Activated T-cell treated with anti-CD3 and anti-CD28 coated beads, Interleukin-2, amount 50 U/mL, for 72 hours (primary cell): ENCODE measurements at places on chromosomes 12 and 14.
A peak's percentile ranks its signal among the peaks of the same experiment; 100 is the strongest.

GRCh38 chr12:105279460-105280056 lies 43.6 kb upstream of the APPL2 start:
- H3K27ac ChIP-seq: no peak overlapping the region
- DNase-seq: peak; percentile 50
- H3K4me1 ChIP-seq: no peaks in the 10 kb centered on the region
- no peaks in the 10 kb centered on the region for H3K36me3 ChIP-seq

DNA sequence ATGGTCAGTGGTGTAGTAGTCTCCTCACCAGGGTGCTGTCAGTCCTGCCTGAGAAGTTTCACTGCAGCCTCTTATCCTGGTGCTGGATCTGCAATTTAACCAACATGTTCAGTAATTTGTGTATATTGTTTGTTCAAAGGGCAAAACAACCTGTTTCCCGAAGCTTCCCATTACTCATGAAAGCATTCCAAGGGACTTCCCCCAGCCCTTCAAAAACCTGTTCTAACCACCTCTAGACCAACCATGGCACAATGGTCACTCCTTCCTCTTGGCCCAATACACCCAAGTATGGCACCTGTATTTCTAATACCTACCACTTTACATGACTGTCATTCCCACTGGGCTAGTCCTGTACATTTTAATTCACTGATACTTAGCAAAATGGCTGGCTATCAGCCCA lies 12.1 kb downstream of the CKAP4 start:
- no peak overlapping the region for H3K4me3 ChIP-seq
- no peak overlapping the region for H3K27ac ChIP-seq
- no peaks in the 10 kb centered on the region for H3K4me1 ChIP-seq
- no peak for DNase-seq
- peaks cover 3% of the 10 kb centered on the region for H3K36me3 ChIP-seq
- H3K27me3 ChIP-seq: no peaks in the 10 kb centered on the region

GRCh38 chr12:93829016-93829415 lies 151.8 kb downstream of the CRADD start:
- H3K36me3 ChIP-seq: no peaks in the 10 kb centered on the region
- H3K27ac ChIP-seq: no peak overlapping the region
- H3K4me3 ChIP-seq: no peak overlapping the region
- no peaks in the 10 kb centered on the region for H3K27me3 ChIP-seq

DNA sequence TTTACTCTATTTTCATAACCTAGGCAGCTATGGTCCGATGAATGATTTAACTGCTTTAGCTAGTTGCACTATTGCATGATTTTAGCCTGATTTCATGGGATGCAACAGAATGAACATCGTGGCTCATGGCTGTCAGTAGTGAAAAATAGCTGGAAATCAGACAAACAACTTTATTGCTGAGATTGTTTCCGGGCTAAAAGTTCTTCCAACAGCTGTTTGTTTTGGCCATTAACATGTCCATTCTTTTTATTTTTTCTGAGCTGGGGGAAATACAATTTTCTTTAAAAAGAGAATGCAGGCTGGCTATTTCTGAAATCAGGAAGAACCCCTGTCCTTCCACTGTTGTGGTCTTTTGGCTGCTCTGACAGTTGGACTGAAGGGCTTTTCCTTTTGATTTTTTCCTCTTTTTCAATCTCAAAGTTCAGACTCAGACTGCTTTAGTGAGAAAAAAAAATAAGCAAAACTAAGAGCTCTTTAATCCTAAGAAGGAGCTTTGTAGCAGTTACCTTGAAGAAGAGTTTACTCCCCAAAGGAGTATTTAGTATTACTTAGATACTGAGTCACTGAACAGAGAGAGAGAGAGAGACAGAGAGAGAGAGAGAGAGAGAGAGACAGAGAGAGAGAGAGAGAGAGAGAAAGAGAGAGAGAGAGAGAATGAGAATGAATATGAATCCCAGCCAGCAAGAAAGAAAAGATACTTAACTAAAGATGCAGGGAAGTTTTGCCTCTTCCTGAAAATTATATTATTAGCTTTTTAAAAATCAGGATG lies at the start of gene NAV3:
TSS of gene NAV3 (plus strand) at position 312 of the 769 bp plus-strand sequence. CDS start 568 bp downstream, outside the sequence.
- DNase-seq: no peak
- H3K27ac ChIP-seq: no peak within 1 kb of the TSS
- H3K4me3 ChIP-seq: no peak within 1 kb of the TSS
- H3K36me3 ChIP-seq: no peaks in the 10 kb centered on the region

- H3K27ac ChIP-seq: no peak overlapping the region
- H3K27me3 ChIP-seq: no peaks in the 10 kb centered on the region
- H3K4me1 ChIP-seq: peaks cover 9% of the 10 kb centered on the region
- no peak overlapping the region for H3K4me3 ChIP-seq
- peaks cover 2% of the 10 kb centered on the region for H3K36me3 ChIP-seq
- DNase-seq: no peak
These were observed 123.9 kb downstream of the GPR65 start for GRCh38 chr14:88128816-88129215.

DNA sequence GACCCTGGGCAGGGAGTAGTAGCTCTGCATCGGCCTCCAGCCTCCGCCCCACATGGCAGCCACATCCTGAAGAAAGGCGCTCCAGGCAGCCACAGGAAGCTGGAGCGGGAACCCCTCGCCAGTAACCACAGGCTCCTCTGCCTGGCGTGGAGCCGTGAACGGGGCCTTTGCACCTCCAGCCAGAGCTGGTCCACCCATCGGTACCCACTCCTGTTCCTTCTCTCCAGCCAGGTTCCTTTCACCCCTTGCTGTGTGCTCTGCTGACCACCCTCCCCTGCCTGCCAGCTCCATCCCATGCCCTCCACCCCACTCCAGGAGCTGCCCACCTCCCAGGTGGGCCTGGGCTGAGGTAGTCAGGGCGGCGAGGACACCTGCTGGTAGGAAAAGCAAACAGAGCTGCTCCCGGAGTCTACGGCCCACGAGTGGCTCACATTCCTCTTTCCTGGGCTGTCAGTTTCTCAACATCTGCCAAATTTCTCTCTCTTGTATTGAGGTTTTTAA lies 2.7 kb downstream of the TGFB3 start:
- H3K4me3 ChIP-seq: no peak overlapping the region
- no peaks in the 10 kb centered on the region for H3K36me3 ChIP-seq
- peaks cover 45% of the 10 kb centered on the region for H3K4me1 ChIP-seq
- H3K27me3 ChIP-seq: no peaks in the 10 kb centered on the region

- DNase-seq: no peak
- H3K27me3 ChIP-seq: no peaks in the 10 kb centered on the region
- no peaks in the 10 kb centered on the region for H3K4me1 ChIP-seq
- no peaks in the 10 kb centered on the region for H3K36me3 ChIP-seq
- H3K27ac ChIP-seq: peak overlapping the region; percentile 24
These were observed 980.6 kb downstream of the SLC6A15 start for GRCh38 chr12:83932011-83932410.

- no peaks in the 10 kb centered on the region for H3K36me3 ChIP-seq
- H3K4me3 ChIP-seq: no peak overlapping the region
- no peaks in the 10 kb centered on the region for H3K4me1 ChIP-seq
- DNase-seq: no peak
- peaks cover 13% of the 10 kb centered on the region for H3K27me3 ChIP-seq
- H3K27ac ChIP-seq: no peak overlapping the region
These were observed 119.5 kb downstream of the PAH start for GRCh38 chr12:102797528-102797927.

DNA sequence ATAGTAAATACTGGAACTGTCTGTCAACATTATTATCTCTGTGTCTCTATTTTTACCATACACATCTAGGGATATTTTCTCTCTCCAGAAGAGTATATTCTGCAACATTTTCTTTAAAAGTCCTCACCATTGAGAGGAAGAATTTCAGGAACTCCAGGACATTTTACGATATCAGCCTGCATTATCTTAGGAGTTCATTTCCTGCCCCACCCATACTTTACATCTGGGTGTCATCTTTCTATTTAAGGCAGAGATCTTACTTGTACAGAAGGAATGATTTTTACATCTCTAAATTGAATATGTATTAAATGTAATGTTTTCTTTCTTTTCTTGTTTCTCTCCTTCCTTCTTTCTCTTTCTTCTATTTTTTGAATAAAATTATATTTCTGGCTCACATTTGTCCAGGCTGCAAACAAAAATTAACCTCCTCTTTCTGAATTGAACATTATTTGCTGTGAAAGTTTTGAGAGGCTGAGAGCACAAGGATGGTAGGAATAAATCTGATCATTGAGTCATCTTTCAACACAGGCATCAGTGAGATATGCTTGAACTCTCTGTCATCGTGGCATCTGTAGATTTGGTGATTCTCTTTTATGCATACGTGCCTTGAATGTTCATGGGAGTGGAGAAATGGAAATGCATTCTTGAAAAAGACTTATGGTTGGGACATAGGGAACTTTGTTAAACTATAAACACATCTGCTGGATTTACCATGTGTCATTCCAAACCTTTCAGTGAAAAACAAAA lies 753.6 kb downstream of the SLC16A7 start:
- H3K4me1 ChIP-seq: no peaks in the 10 kb centered on the region
- H3K27me3 ChIP-seq: no peaks in the 10 kb centered on the region
- no peak overlapping the region for H3K4me3 ChIP-seq
- no peaks in the 10 kb centered on the region for H3K36me3 ChIP-seq
- DNase-seq: no peak

GRCh38 chr12:26037615-26038220 lies 79.2 kb downstream of the RASSF8 start:
- no peak for DNase-seq
- H3K27ac ChIP-seq: no peak overlapping the region
- H3K27me3 ChIP-seq: no peaks in the 10 kb centered on the region
- no peaks in the 10 kb centered on the region for H3K36me3 ChIP-seq

GRCh38 chr12:19447386-19447785 lies 8.1 kb downstream of the AEBP2 start:
- H3K27ac ChIP-seq: no peak overlapping the region
- peaks cover 19% of the 10 kb centered on the region for H3K36me3 ChIP-seq
- peaks cover 87% of the 10 kb centered on the region for H3K4me1 ChIP-seq
- no peak overlapping the region for H3K4me3 ChIP-seq
- no peak for DNase-seq

GRCh38 chr12:80551897-80552296 lies 107.9 kb downstream of the PTPRQ start:
- no peaks in the 10 kb centered on the region for H3K4me1 ChIP-seq
- no peaks in the 10 kb centered on the region for H3K36me3 ChIP-seq
- H3K4me3 ChIP-seq: no peak overlapping the region
- no peaks in the 10 kb centered on the region for H3K27me3 ChIP-seq
- DNase-seq: no peak

DNA sequence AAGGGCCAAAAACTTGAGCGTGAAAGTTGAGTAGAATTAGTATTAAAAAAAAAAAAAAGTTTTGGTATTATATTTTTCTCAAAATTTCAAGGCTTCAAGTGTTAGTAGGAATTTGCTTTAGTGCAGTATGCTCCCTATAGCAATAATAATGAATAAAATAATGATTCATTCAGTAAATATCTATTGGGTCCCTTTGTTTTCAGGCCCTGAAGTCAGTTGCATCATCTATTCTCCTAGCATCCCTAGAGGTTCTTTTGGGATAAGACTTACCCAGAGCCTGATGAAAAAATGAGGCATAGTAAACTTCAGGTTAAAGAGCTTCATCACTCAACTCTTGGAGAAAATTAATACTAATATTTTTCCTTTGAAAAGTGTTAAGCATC lies 1.1 kb downstream of the KMT5A start:
- no peak overlapping the region for H3K27ac ChIP-seq
- no peaks in the 10 kb centered on the region for H3K27me3 ChIP-seq
- H3K36me3 ChIP-seq: peaks cover 2% of the 10 kb centered on the region
- peak overlapping the region; percentile 98 for H3K4me3 ChIP-seq

GRCh38 chr12:113825705-113826104 lies 140.4 kb downstream of the RBM19 start:
- no peaks in the 10 kb centered on the region for H3K36me3 ChIP-seq
- DNase-seq: no peak
- H3K27ac ChIP-seq: no peak overlapping the region

GRCh38 chr12:117854339-117855012 lies 114.3 kb downstream of the KSR2 start:
- no peak overlapping the region for H3K4me3 ChIP-seq
- H3K4me1 ChIP-seq: no peaks in the 10 kb centered on the region
- DNase-seq: peak; percentile 48
- no peak overlapping the region for H3K27ac ChIP-seq

DNA sequence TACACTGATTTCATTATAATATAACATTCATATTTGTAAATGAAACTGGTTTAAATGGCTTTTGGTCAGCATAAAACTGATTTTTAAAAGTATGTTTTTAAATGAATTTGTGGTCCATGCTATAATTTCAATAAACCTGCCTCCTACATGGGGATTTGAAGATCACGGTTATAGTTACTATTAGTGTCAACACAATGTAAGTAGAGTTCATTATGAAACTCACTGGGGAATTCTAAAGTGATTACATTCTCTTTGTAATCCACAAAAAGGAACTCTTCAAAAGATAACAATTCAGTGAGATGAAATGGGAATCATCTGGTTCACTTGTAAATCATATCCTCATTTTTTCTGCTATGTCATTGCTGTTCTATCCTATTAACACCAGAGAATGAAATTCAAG lies 204.5 kb upstream of the G2E3 start:
- peak overlapping the region; percentile 18 for H3K4me3 ChIP-seq
- peaks cover 18% of the 10 kb centered on the region for H3K4me1 ChIP-seq
- DNase-seq: no peak
- H3K27me3 ChIP-seq: no peaks in the 10 kb centered on the region
- H3K36me3 ChIP-seq: peaks cover 1% of the 10 kb centered on the region
- H3K27ac ChIP-seq: peak overlapping the region; percentile 19

- H3K4me1 ChIP-seq: no peaks in the 10 kb centered on the region
- DNase-seq: no peak
- H3K27ac ChIP-seq: no peak overlapping the region
- H3K36me3 ChIP-seq: peaks cover 7% of the 10 kb centered on the region
- no peaks in the 10 kb centered on the region for H3K27me3 ChIP-seq
These were observed 4.0 kb upstream of the AVIL start for GRCh38 chr12:57822392-57823130.

DNA sequence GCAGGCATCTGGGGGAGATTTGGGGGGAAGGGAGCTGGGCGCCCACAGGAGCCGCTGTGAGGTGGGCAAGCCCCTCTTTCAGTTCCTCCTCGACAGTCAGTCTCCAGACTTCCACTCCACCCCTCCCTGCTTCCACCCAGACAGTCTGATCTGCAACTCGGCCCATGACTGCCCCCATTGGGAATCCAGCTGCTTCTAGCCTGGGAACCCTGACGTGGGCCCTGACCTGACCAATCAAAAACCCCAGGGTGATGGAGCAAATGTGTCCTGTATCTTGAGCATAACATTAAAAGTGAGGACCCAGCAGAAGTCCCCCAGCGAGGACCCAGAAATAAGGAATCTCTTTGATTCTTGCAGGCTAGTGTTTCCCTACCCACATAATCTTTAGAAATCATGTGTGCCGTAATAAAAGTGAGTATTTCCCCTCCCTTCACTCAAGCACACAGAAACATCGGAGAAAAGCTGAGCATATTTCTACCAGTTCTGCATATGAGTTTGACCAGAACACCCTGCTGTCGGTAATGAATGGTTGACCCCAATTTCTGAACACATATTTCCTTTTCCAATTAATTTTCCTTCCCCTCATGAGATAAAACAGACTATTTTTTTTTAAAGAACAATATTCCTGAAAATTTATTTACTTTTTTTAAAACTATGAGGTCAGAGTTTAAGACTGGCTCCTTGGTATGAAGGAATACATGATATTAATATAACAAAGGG lies 6.4 kb downstream of the SSH1 start:
- H3K27me3 ChIP-seq: no peaks in the 10 kb centered on the region
- H3K36me3 ChIP-seq: peaks cover 5% of the 10 kb centered on the region
- no peak for DNase-seq
- no peak overlapping the region for H3K27ac ChIP-seq

GRCh38 chr14:49677643-49678042 lies 10.4 kb downstream of the POLE2 start:
- no peak overlapping the region for H3K27ac ChIP-seq
- H3K4me1 ChIP-seq: peaks cover 12% of the 10 kb centered on the region
- no peak overlapping the region for H3K4me3 ChIP-seq
- peaks cover 16% of the 10 kb centered on the region for H3K36me3 ChIP-seq
- no peaks in the 10 kb centered on the region for H3K27me3 ChIP-seq
